T-helper 1 cell (primary cell): ENCODE measurements at places on chromosomes 7 and 10.

- DNase-seq = no peak
These were observed 171.2 kb downstream of the ELMO1 start for GRCh38 chr7:37277513-37277912.

DNA sequence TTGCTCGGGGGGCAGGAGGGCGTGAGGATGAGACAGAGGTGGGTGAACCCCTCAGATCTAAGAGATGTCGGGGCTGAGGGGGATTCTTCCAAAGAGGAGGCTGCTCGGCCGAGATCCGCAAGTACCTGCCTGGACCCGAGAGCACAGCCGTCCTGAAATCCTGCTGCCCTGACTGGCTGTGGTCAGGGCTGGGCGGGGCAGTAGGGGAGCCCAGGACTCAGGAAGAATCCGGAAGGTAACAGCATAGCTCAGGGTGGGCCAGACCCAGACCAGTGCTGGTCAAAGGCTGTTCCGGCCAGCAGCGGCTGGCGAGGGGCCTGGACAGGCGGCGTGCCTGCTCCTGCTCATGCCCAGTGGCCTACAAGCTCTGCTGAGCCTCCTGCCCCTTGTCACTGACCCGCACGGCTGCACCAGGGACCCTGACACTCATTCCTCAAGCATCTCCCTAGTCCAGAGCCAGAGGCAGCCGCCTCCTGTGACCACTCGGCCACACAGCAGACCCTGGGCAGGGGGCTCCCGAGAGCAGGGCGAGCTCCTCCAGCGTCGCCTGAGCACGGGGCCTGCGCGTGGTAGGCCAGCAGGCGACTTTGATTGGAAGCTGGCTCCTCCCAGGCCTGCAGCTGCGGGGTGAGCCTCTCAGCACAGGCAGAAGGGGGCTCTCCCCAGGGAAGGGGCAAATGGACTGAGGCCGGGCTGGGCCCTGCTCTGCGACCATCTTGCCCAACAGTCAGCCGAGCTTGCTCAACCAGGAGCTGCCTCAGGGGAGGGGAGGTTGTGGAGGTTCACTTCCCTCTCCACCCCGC, 3.1 kb upstream of the ADAP1 start:
- DNase-seq = no peak

DNA sequence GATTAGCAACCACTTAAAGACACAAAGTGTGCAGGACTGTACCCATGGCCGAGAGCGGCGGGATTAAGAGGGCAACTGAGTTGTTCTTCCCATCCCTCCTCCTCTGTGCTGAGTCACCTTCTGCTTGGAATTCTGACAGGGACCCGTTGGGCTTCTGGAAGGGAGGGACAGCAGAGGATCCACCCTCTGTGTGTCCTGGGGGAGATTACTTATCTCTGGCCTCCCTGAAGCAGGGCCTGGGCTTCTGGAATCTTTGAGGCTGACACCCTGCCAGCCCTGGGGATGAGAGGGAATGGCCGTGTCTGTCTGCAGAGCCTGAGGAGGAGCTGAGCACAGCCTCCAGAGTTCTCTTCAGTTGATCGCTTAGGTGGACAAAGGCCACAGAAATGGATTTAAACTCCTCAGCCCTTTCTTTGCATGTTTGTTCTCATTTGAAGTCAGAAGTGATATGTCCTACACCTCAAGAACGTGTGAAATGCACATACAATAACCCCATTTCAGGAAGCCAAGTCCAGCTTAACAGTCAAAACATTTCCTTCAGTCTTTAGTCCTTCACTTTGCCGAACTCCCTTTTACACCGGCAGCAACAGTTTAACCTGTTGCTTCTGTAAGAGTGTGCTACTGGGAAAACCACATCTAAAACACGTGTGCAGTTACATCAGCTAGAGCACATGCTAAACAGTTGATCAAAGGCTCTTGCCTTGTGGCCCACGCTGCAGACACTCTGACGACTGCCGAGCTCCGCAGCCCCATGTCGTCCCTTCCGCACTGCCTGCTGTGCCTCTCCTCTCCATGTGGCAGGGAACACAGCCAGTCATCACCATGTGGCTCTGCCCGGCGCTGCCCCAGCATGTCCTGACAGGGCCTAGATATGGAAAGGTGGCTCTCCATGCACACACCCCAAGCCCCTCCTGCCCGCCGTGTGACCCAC, 55.7 kb downstream of the IKZF1 start:
- DNase-seq = peak; percentile 80

DNA sequence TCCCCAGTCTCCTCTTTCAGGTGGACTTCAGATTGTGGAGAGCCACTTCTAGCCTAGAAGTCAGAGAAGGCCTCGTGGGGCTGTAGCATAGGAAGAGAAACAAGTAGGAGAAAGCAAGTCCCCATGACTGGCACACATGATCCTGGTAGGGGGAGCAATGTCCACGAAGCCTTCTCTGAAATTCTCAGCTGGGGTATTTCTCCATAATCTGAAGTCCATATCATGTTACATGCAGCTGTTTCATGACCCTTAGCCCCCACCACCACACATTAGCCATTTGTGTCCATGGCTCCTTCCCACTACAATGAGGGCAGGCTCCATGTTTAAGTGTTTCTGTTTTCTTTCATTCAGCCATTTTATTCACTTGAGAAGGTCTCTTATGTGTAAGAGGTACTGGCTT, 43.2 kb downstream of the LAMB4 start:
- no peak for DNase-seq

GRCh38 chr10:70903262-70903921, 15.0 kb upstream of the PCBD1 start:
- no peak for DNase-seq

- DNase-seq = no peak
These were observed 226.4 kb downstream of the BUB3 start for GRCh38 chr10:123380491-123381085.

DNA sequence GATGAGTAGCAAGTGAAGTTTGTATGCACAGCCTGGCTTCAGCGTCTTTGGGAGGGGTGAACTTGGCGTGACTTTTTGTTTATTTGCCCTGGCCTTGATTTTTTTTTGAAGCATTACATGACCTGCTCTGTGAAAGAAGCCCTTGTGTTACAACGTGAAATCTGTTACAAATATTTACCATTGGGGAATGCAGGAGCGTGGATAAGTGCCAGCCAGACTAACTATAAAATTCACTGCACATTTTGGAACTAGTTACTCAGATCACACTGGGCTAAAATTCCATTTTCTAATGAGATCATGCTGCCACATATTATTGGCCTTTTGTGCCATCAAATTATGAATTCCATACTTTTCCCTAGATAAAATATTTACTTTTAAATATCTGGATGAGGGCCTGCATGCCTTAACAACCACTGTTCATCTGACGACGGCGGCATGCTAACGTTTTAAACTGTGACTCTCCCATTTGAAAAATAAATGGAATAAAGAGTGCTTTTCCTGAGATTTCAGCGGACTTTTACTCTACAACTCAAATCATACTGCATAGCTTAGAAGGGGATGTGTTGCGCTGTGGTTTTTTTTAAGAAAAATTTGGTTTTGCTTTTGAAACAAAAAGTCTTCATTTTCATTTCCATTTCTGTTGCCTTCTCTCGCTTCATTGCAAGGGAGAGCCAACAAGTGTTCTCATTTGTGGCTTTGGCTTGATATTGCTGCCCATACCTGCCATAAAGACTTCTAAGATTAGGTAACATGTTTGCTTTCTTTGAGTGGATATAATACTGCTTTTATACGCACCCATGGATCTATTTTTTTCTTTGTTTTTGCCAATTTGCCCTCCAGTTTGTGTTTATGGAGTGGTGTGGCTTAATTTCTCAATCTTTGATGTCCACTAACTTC, 352.2 kb downstream of the TFEC start:
- no peak for DNase-seq

DNA sequence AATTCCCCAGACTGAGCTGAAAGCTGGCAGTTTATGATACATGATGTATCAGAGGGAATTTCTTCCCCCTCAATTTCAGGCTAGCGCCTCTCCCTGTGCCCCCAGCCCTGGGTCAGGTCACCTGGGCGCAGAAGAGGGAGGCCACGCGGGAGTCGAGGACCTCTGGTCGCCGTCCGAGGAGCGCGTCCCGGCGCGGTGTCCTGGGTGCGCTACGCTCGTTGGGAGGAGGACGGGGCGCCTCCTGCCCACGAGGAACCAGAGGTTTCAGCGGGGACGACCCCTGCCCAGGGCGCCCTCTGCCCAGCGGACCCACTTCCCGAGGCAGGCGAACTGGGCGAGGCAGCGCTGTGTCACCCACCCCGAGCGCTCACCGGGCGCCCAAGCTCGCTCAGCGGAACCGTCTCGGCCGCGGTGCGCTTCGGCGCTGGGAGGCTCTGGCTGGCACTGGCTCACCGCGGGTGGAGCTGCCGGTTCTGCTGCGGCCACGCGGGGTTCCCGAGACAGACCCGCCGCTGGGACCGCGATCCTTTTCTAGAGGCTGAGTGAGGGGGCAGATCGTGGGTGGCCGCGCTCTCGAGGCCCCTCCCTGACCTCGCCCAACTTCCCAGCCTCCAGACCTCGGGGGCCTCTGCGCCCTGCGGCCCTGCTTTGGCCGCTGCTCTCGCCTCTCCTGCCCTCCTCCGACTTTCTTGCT, at the start of gene FAM237B:
Gene FAM237B (minus strand): TSS at position 504 of the 694 bp plus-strand sequence. CDS start 1,556 bp downstream, outside the sequence.
- no peak for DNase-seq

DNA sequence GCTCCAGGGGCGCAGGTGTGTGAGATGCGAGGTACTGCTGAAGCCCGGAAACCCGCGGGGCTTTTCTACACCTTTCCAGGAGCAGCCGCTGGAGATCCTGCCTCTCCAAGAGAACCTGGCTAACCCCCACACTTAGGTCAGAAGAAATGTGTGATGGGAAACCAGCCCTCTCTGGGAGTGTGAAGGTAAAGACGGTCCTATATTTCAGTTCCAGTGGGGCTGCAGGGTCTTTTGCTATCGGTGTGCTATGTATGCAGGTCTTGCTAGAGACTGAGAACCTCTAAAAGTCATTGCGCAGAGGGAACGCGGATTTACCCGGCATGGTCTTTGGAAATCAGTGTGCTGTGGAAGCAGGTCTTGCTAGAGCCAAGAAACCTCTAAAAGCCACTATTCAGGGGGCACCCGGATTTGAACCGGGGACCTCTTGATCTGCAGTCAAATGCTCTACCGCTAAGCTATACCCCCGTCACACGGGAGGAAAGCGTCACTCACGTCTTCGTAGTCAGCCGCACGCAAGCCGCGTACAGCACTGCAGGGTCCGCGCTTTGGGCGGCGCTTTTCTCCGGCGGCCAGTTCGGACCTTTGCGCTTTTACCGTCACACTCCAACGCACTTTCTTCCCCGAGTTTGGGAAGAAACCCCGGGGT, 46.0 kb downstream of the ZNF777 start:
- DNase-seq = peak; percentile 31

- DNase-seq = no peak
These were observed 22.9 kb downstream of the CDK6 start for GRCh38 chr7:92813390-92814024.

- no peak for DNase-seq
These were observed 176.0 kb upstream of the NAMPT start for GRCh38 chr7:106460792-106461254.
